ENCODE measurements at places on chromosomes 3 and 15.

- no peak for DNase-seq
Measured at GRCh38 chr15:49830391-49830790, 209.5 kb downstream of the DTWD1 start.

- peak; percentile 35 for DNase-seq
Measured at GRCh38 chr15:31276596-31277298, 49.9 kb upstream of the KLF13 start.

DNA sequence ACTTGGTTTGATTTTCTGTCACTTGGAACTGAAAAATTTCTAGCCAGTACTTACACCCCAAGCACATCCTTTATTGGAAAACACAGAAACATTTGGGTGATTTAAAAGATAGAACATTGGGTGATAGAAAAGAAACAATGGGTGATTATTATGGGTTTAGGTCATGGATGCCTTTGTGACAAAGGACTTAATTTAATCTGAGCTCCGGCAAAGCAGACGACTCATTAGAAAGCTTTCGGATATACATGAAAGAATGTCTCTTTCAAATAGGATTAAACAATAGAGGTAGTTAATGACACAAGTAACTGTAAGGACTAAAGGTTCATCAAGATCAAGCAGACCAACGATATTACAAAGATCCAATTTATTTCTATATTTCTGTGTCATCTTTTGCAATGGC lies 37.3 kb upstream of the CNTN4 start:
- DNase-seq = no peak

DNA sequence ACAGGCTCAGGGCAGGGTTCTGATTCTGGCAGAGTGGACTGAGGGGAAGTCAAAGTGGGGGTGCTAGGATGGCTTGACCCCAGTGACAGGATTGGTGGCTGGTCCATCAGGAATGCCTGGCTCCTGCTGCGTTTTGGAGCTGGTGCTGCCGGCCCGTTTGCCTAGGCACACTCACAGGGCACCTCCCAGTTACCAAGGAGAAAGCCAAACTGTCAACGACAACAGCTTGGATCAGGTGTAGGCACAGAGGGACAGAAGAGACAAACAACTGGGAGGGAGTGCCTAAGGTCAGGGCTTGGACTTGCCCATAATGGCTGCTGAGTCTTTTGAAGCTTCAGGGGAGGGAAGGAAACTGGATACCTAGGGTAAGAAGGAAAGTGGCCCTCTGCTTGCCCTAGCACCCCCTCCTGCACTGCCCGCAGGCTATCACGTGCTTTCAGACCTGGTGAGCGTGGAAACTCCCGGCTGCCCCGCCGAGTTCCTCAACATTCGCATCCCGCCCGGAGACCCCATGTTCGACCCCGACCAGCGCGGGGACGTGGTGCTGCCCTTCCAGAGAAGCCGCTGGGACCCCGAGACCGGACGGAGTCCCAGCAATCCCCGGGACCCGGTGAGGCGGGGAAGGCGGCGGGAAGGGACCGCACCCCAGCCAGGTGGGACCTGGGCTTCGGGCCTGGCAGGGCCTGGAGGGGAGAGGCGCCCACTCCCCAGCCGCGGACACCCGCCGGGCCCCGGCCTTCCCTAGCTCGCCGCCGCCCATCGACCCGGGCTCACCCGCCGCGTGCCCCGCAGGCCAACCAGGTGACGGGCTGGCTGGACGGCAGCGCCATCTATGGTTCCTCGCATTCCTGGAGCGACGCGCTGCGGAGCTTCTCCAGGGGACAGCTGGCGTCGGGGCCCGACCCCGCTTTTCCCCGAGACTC lies 5.1 kb downstream of the DUOX1 start:
- DNase-seq = peak; percentile 69

- no peak for DNase-seq
Measured at GRCh38 chr3:14256046-14256445, 77.4 kb downstream of the LSM3 start.

- no peak for DNase-seq
Measured at GRCh38 chr3:65857327-65857726, 181.4 kb downstream of the MAGI1 start.

- peak; percentile 90 for DNase-seq
Measured at GRCh38 chr15:55774113-55774970, 31.4 kb upstream of the PRTG start.

- peak; percentile 32 for DNase-seq
Measured at GRCh38 chr3:127449486-127450212, 140.9 kb downstream of the TPRA1 start.

Data from islet precursor cell (in vitro differentiated cells).